ENCODE measurements at places on chromosomes 1 and 21. TPM values are rescaled to one million over a fixed set of nuclear protein-coding genes. Genes with fewer than 3 reads are reported as not detected.

EDEM3 gene
- total RNA-seq, result 12.8 TPM

PSEN2 gene
- 103 TPM for total RNA-seq

ARHGEF10L gene
- 11.2 TPM for total RNA-seq

PAQR6 gene
- total RNA-seq, result 7.2 TPM

LRRC38 gene
- 4.8 TPM for total RNA-seq

CLCNKB gene
- not detected for total RNA-seq

LEFTY1 gene
- not detected for total RNA-seq

SLC30A2 gene
- 0.07 TPM for total RNA-seq

MROH9 gene
- total RNA-seq, result not detected

CD52 gene
- not detected for total RNA-seq

BRDT gene
- not detected for total RNA-seq

DNA sequence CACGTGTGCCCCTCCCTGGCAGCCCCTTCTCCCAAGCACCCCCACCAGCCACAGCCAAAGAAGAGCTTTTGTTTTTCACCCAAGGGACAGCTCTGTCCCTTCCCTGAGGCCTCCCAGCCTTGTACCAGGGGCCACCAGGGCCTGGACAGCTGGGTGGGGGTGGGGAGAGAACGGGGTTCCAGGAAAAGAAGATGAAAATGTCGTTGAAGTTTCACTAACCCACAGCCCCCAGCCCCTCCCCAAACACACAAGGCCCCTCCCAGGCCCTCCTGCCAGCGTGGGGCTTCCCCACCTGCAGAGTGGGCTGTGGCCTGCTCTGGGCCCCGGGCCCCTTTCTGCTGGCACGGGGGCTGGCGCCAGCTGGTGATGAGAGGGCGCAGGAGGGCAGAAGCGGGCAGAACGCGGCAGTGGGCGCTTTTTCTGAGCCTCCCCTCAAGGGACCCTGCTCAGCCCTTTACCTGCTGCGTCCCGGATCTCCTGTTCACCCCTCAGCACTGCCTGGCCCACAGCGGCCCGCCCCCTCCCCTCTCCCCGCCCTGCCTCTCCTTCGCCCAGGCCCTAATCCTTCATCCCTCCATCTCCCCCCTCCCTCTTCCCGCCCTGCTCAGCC is 5.5 kb upstream of the ANKRD65 start:
- no peak for DNase-seq

DNA sequence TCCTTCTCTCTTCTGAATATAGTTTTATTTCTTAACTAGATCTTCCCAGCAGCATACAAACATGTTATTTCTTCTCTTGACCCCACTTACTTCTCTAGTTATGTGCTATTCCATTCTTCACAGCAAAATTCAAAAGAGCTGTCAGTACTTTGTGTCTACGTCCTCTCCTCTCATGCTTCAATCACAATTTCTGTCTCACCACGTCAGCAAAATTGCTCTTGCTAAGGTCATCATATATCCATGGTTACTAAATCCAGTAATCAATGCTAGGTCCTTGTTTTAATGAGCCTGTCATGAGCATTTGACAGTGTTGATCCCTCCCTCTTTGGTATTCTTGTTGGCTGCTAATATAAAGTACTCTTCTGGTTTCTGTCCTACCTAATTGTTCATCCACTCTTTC is 214.2 kb downstream of the DENND1B start:
- no peak for DNase-seq

DNA sequence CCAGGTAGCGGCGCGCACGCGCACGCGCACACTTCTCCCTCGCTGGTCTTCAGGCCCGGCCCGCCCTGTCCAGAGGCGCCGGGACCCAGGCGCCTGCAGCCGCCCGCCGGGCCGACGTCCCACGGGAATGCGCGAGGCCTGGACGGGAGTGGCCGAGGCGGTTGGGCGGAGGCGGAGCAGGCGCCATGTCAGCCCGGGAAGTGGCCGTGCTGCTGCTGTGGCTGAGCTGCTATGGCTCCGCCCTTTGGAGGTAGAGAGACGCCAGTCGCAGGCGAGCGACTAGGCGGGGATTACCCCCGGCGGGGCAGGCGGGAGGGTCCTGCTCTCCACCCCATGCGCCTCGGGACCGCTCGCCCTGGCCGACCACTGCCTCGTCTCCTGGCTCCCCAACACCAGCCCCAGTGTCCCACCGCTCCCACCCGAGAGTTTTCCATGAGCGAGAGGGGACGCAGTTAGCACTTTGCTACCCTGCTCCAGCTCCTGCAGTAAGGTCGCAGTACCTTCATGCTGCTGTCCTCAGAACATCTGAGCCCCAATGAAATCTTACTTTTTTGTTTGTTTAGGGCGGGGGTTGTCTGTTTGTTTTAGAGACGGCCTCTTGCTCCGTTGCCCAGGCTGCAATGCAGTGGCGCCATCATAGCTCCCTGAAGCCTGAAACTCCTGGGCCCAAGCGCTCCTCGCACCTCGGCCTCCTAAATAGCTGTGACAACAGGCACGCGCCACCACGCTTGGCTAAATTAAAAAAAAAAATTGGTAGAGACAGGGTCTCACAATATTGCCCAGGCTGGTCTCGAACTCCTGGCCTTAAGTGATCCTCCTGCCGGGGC is at the start of gene CATSPERE:
Gene CATSPERE, plus strand, starts transcription at position 29 of the 827 bp plus-strand sequence. Its CDS starts 157 bp downstream, at position 186.
- DNase-seq, result peak; percentile 89

- DNase-seq, result no peak
Observed at GRCh38 chr1:182507685-182508084, 57.7 kb downstream of the RGSL1 start.

GRCh38 chr1:93990010-93990409 is 80.8 kb upstream of the GCLM start:
- no peak for DNase-seq

GRCh38 chr1:29909962-29910361 is 673.6 kb downstream of the PTPRU start:
- DNase-seq, result no peak

- DNase-seq, result no peak
Observed at GRCh38 chr1:243841507-243841906, 8.5 kb downstream of the AKT3 start.

DNA sequence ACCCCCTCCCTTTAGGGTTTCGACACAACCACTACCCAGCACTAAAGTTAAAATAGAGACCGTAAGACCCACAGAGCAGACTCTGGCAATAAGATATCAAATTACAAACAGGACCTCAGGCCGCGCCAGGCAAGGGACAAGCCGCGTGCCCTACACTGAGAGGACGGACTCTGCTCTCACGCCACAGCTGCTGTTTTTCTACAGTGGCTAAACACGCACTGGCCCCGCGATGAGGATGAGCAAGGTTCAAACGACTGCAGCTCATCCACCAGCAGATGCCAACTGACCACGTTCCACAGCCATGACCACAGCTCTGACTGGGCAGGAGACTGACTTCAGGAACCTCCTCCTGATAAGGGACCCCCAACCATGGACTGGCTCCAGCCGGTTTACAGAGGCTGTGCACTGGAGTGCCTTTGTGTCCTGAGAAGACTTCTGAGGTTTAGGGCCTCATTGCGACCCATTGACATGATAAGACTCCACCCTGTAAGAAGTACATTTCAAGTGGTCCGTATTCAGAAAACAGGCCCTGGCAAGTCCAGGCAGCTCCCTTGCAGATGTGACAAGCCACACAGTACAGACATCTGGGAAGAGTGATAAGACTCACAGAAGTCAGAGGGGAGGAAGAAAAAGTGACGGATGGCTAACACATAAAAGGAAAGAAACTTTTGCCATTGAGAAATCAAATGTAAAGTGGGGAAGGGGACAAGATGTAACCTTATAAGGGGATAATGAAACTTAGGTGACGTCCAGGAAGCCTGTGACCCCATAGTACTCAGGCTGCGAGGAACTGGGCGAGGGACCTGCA is 1.5 kb upstream of the KRTAP10-6 start:
- DNase-seq, result no peak

GRCh38 chr1:18249631-18250030 is 142.0 kb downstream of the IGSF21 start:
- DNase-seq, result no peak

- DNase-seq, result peak; percentile 18
Observed at GRCh38 chr1:224884361-224884801, 45.1 kb upstream of the DNAH14 start.

GRCh38 chr21:29264721-29265120 is 34.0 kb upstream of the BACH1 start:
- no peak for DNase-seq

- peak; percentile 71 for DNase-seq
Observed at GRCh38 chr1:13965770-13966398, 265.9 kb downstream of the PRDM2 start.

- peak; percentile 57 for DNase-seq
Observed at GRCh38 chr1:115705085-115705951, 63.2 kb downstream of the CASQ2 start.

GRCh38 chr1:25615563-25616094 is 962 bp upstream of the MAN1C1 start:
- DNase-seq, result no peak

- DNase-seq, result no peak
Observed at GRCh38 chr1:70487459-70487815, 76.4 kb downstream of the CTH start.

DNA sequence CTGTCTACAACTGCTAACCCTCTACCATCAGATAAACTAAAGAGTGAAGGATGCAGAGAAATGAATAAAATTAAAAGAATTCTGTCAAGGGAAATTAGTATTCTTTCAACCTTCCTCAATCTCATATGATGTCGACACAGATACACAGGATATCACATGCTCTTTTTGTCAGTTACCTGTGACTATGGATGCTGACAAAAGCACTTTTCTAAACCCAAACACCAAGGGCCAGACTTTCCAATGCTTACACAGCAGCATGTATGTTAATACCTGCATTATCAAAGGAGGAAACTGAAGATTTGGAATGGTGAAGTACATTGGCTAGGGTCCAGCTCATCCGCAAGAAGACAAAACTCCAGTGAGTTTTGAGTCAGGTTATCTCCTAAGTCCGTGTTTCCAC is 294.0 kb downstream of the SMYD3 start:
- no peak for DNase-seq

- DNase-seq, result no peak
Observed at GRCh38 chr1:216805953-216806352, 82.7 kb upstream of the ESRRG start.

GRCh38 chr1:221448585-221449175 is 293.2 kb downstream of the DUSP10 start:
- DNase-seq, result no peak

- DNase-seq, result no peak
Observed at GRCh38 chr1:37884145-37884544, 24.8 kb upstream of the MTF1 start.

- DNase-seq, result no peak
Observed at GRCh38 chr1:110125810-110126209, 13.6 kb downstream of the UBL4B start.

DNA sequence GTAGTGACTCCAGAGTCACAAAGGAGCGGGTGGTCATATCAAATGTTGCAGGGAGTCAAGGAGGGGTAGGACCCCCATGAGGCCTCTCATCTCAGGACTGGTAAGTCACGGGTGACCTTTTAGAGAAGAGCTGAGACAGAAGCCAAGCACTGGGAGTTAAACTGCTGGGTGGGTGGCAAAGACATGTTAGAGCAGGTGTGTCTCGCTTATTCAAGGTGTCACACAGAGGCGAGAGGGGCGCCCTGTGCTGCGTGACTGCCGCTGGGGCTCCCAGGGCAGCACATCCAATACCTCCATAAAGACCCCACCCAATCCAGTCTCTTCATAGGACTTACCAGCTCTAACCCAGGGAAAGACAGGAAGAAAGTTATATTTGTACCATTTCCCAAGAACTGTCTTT is 15.2 kb downstream of the CASQ2 start:
- DNase-seq, result no peak

- DNase-seq, result no peak
Observed at GRCh38 chr1:245686006-245686405, 531.2 kb downstream of the KIF26B start.

DNA sequence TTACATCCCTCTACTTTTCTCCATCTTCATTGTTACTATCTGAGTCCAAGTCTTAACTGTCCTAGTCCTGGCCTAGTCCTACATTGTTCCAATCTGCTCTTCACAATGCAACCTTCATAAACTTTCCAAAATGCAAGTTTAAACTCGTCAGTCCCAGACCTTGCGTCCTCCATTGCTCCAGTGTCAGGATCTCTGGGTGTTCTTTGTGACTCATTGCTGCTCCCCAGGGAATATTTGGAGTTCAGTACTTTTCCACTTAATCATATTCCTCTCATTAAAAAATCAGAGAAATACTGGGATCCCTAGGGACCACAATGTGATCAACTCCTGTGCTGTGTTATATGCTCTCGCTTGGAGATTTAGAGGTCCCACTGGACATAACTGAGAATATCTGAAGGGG is 18.0 kb upstream of the KPRP start:
- DNase-seq, result no peak

DNA sequence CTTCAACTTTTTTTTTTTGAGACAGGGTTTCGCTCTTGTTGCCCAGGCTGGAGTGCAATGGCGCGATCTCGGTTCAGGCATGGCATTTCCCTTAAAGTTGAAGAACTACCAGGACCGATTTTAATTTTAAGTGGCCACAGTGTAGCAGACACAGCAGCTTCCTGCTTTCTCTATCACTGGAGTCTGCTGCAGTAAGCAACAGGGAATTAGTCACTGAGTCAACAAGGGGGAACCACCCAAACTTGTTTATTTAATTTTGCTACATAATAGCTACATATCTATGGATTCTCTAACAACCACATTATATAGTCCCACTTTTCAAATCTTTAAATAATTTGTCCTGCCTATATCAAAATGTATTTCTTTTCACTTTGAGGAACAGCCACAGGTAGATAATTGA is 12.5 kb upstream of the TNNI3K start:
- peak; percentile 77 for DNase-seq

DNA sequence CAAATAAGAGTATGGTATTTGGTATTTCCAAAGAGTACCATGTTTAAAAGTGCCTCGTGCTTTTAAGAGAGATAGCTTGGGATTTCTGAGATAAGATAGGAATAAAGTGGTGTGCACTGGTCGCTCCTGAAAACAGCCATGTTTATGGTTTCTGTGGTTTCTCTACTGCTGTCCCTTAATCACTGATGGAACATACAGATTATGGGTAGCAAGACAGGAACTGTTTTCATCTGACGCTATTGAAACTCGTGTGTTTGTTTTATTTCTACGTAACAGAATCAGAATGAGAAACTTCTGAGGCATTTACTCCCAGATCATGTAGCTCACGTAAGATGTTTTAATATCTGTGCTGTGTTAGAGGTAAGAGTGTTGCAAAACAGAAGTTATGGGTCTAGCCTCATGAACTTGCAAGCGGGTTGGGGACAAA is 126.0 kb downstream of the KIAA0319L start:
- no peak for DNase-seq

- no peak for DNase-seq
Observed at GRCh38 chr1:207500306-207500705, 4.3 kb downstream of the CR1 start.
